ENCODE measurements at places on chromosomes 13 and 19.

- H3K4me1 ChIP-seq: peaks cover 9% of the 10 kb centered on the region
- no peak overlapping the region for H3K27ac ChIP-seq
- H3K36me3 ChIP-seq: no peaks in the 10 kb centered on the region
These were observed 298.2 kb downstream of the POU4F1 start for GRCh38 chr13:78305171-78305570.

- H3K27ac ChIP-seq: no peak overlapping the region
- peaks cover 27% of the 10 kb centered on the region for H3K27me3 ChIP-seq
- ATAC-seq: no peak
- H3K4me3 ChIP-seq: no peak overlapping the region
- no peaks in the 10 kb centered on the region for H3K4me1 ChIP-seq
- no peaks in the 10 kb centered on the region for H3K36me3 ChIP-seq
These were observed 73.0 kb downstream of the COL4A1 start for GRCh38 chr13:110233951-110234280.

- no peak overlapping the region for H3K27ac ChIP-seq
- ATAC-seq: no peak
- no peaks in the 10 kb centered on the region for H3K4me1 ChIP-seq
- no peaks in the 10 kb centered on the region for H3K27me3 ChIP-seq
- no peaks in the 10 kb centered on the region for H3K36me3 ChIP-seq
- H3K4me3 ChIP-seq: no peak overlapping the region
These were observed 78.2 kb downstream of the MYO16 start for GRCh38 chr13:108707584-108707983.

GRCh38 chr13:75454497-75454896, 27.5 kb downstream of the TBC1D4 start:
- H3K4me3 ChIP-seq: no peak overlapping the region
- no peaks in the 10 kb centered on the region for H3K36me3 ChIP-seq
- peaks cover 44% of the 10 kb centered on the region for H3K27me3 ChIP-seq

DNA sequence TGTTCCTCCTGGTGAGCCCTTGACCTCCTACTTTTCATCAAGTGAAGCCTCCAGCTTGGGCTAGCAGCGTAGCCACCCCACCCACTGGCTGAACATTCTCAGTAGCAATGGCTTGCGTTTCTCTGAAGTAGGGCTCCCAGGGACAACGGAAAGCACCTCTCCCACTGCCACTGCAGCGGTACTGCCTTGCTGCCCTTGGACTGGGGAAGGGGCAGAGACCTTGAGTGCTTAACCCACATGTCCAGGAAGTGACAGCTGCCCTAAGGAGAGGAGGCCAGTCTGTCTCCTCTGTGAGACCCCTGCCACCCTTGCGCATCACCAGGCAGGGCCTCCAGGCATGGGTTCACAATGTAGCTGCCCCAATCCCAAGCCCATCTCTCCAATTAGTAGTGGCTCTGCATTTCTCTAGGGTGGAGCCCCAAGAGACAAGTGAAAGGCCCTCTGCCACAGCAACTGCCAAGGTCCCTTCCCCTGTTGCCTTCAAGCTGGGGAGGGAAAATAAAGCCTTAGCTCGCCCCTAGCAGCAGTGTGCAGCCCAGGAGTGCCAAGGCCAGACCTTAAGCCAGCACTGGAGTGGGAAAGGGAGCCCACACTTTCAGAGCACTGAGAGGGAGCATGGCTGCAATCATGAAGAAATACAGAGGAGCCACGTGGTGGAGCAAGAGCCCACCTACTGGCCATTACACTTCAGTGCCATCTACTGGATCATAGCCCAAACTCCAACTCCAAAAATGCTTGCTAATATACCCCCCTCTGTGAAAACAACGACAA, 175.9 kb upstream of the TRPC4 start:
- H3K27ac ChIP-seq: no peak overlapping the region
- no peaks in the 10 kb centered on the region for H3K4me1 ChIP-seq
- H3K4me3 ChIP-seq: no peak overlapping the region

DNA sequence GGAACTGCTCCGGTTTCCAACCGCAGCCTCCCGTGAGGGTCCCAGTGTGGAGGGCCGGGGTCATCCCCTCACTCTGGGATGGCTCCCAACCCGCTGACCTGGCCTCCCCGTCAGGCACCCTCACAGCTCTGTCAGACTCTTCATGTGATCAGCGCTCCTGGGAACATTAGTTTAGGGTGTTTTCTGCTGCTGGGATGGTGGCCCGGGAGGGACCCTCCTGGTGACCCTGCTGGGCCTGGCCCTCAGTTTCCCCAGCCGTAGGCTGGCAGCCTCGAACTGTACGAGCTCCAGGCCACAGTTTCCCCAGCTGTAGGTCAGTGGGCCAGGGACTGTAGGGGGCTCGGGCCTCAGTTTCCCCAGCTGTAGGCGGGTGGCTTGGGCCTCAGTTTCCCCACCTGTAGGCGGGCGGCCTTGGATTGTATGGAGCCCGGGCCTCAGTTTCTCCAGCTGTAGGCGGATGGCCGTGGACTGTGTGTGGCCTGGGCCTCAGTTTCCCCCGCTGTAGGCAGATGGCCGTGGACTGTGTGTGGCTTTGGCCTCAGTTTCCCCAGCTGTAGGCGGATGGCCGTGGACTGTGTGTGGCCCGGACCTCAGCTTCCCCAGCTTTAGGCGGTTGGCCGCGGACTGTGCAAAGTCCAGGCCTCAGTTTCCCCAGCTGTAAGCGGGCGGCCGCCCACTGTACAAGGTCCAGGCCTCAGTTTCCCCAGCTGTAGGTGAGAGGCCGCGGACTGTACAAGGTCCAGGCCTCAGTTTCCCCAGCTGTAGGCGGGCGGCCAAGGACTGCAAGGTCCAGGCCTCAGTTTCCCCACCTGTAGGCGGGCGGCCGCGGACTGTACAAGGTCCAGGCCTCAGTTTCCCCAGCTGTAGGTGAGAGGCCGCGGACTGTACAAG, 1.3 kb upstream of the PTBP1 start:
- peak overlapping the region; percentile 90 for H3K27ac ChIP-seq
- peaks cover 13% of the 10 kb centered on the region for H3K27me3 ChIP-seq
- H3K36me3 ChIP-seq: peaks cover 17% of the 10 kb centered on the region
- no peak for ATAC-seq

DNA sequence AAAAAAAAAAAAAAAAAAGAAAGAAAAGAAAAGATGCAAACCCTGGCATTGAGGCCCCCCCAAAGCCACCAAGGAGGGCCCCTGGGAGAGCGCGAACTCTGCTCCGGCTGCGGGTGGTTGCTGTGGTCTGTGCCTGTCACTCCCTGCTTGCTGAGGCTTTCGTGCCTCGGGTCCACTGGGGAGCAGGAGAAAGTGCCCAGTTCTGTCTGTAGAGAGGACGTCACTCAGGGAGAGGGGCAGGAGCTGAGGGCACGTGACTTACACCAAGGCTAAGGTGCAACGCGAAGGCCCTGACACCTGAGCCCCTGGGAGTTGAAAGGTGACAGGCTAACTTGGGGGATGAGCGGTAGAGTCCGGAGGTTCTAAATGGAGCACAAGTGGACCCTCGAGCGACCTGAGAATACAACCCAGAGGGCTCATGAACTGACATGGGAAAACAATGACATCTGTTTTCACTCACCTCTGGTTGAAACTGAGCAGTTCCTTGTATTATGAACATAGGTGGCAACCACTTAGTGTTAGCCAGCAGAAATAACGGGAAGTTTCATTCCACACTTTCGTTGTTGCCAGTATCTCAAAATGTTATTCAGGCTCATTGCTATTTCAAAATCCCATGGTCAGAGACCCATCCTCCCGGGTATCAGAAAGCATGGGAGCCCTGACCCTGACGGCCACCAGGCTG, 69.2 kb upstream of the TM9SF2 start:
- H3K4me3 ChIP-seq: peak overlapping the region; percentile 62
- peak overlapping the region; percentile 93 for H3K27ac ChIP-seq
- ATAC-seq: peak; percentile 51
- no peaks in the 10 kb centered on the region for H3K36me3 ChIP-seq

GRCh38 chr13:29479716-29480492, 115.6 kb downstream of the SLC7A1 start:
- H3K36me3 ChIP-seq: no peaks in the 10 kb centered on the region
- peaks cover 13% of the 10 kb centered on the region for H3K4me1 ChIP-seq
- H3K27me3 ChIP-seq: no peaks in the 10 kb centered on the region
- no peak overlapping the region for H3K4me3 ChIP-seq
- no peak for ATAC-seq
- H3K27ac ChIP-seq: no peak overlapping the region

DNA sequence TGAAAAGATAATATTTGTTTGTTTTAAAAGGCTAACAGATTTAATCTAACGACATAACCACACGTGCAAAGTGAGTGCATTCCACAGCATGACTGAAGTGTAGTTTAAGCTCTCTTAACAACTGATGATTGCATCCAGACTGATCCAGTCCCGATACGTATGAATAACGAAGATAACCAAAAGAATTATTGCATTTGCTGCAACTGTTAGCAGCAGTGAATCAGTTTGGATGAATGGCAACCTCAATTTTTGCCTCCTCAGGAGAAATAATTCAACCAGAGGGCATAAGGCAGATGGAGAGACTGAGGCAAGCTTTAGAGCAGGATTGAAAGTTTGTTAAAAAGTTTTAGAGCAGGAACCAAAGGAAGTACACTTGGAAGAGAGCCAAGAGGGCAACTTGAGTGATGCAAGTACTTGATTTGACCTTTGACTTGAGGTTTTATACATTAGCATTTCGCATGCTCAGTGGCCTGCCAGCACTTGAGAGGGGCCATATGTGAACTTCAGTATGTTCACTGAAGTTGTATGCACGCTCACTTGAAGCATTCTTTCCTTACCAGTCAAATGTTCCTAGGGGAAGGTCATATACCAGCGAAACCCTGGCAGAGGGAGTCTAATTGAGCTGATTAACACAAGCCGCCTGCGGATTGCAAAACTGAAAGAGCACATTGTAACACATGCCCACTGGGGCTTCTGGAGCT, 835.0 kb upstream of the PCDH20 start:
- no peaks in the 10 kb centered on the region for H3K36me3 ChIP-seq
- ATAC-seq: peak; percentile 16
- H3K27ac ChIP-seq: no peak overlapping the region

- no peaks in the 10 kb centered on the region for H3K27me3 ChIP-seq
- H3K4me3 ChIP-seq: no peak overlapping the region
- no peaks in the 10 kb centered on the region for H3K4me1 ChIP-seq
- no peak overlapping the region for H3K27ac ChIP-seq
- ATAC-seq: no peak
These were observed 429.6 kb downstream of the RFC3 start for GRCh38 chr13:34247596-34247995.

GRCh38 chr13:94480672-94481145, 1.2 kb upstream of the DCT start:
- H3K4me3 ChIP-seq: no peak overlapping the region
- H3K4me1 ChIP-seq: no peaks in the 10 kb centered on the region
- no peak for ATAC-seq
- H3K36me3 ChIP-seq: no peaks in the 10 kb centered on the region
- H3K27me3 ChIP-seq: peaks cover 26% of the 10 kb centered on the region
- H3K27ac ChIP-seq: no peak overlapping the region

GRCh38 chr19:45852983-45853382, 10.0 kb downstream of the SYMPK start:
- no peak overlapping the region for H3K4me3 ChIP-seq
- ATAC-seq: no peak
- H3K27me3 ChIP-seq: no peaks in the 10 kb centered on the region
- H3K27ac ChIP-seq: no peak overlapping the region
- H3K4me1 ChIP-seq: peaks cover 25% of the 10 kb centered on the region

- H3K4me3 ChIP-seq: no peak overlapping the region
- peaks cover 32% of the 10 kb centered on the region for H3K27me3 ChIP-seq
- ATAC-seq: no peak
- peaks cover 39% of the 10 kb centered on the region for H3K4me1 ChIP-seq
These were observed 837 bp downstream of the GNA15 start for GRCh38 chr19:3136684-3137055.

DNA sequence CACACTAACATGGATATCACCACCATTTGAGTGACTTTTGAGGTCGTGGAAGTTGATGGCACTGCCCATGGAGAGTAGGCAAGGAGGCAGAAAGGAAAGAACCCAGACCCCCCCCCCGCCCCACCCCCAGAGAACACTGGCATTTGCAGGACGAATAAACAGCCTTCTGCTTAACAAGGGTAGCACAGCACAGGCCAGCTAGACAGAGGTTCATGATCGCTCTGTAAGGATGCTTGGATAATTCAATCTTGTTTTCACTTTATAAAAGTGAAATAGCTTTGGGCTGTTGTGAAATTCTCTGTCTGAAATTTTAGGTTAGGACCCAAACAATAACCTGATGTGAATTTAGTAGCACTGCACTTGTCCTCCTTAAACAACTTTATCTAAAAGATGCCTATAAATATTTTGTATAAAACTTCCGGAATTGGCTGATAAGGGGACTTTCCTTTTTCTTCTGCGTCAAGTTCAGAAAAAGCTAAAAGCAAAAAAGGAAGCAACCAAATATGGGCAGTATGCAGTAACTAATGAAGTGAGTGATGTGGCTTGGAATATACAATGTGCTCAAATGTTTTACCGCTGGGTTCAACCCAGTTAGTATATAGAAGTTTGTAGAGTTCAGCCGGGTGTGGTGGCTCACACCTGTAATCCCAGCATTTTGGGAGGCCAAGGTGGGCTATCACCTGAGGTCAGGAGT, 163.7 kb downstream of the SHISA2 start:
- ATAC-seq: no peak
- H3K27me3 ChIP-seq: peaks cover 21% of the 10 kb centered on the region
- no peak overlapping the region for H3K4me3 ChIP-seq
- H3K27ac ChIP-seq: no peak overlapping the region

DNA sequence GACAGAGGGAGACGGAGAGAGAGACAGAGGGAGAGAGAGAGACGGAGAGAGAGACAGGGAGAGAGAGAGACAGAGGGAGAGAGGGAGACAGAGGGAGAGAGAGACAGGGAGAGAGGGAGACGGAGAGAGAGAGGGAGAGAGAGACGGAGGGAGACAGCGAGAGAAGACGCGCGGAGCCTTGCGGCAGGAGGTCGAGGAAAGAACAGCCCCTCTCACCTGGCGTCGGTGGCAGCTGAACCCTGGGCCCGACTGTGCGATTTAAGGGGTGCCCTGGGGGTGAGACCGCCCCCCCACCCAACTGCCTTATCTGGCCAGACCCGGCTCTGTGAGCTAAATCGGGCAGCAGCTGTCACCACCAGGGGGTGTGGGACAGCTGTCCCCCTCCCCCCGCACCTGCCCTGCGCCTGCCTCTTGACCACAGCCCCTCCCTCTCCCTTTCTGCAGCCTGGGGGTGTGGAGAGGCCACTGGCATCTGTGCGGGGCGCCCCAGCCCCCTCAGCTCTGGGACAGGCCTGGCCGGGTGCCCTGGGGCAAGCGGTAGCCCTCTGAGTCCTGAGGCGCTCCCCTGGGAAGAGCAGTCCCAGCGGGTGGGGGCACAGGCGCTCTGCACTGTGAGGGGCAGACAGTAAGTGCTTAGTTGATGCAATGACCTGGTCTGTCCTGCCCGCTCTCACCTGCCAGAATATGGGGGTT, 10.8 kb downstream of the JOSD2 start:
- no peak overlapping the region for H3K4me3 ChIP-seq
- peaks cover 8% of the 10 kb centered on the region for H3K36me3 ChIP-seq
- H3K4me1 ChIP-seq: no peaks in the 10 kb centered on the region

GRCh38 chr13:90696656-90697055, 650.8 kb upstream of the MIR17HG start:
- no peaks in the 10 kb centered on the region for H3K27me3 ChIP-seq
- no peaks in the 10 kb centered on the region for H3K4me1 ChIP-seq
- H3K36me3 ChIP-seq: no peaks in the 10 kb centered on the region
- no peak for ATAC-seq

- peaks cover 31% of the 10 kb centered on the region for H3K36me3 ChIP-seq
- no peak overlapping the region for H3K27ac ChIP-seq
- H3K4me3 ChIP-seq: no peak overlapping the region
- no peak for ATAC-seq
- H3K27me3 ChIP-seq: no peaks in the 10 kb centered on the region
These were observed 28.4 kb downstream of the TMTC4 start for GRCh38 chr13:100646030-100646673.
